ENCODE measurements at places on chromosomes 7 and 10.
A peak's percentile ranks its signal among the peaks of the same experiment; 100 is the strongest.

GRCh38 chr7:66163186-66163610 lies 41.9 kb upstream of the TPST1 start:
- no peak for DNase-seq

DNA sequence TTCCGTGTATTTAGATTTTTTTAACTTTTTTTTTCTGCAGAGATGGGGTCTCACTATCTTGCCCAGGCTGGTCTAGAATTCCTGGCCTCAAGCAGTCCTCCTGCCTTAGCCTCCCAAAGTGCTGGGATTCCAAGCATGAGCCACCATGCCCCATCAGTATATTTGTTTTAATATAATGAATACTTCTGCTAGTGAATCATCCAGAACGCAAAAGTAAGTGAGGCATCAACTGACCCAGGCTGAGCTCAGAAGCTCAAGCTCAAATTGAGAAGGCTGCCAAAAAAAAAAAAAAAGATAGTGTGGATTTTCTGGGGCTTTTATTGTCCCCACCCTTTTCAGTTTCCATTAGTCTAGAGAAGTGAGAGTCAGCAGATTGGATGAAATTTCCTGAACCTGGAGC lies 39.0 kb upstream of the TECTB start:
- no peak for DNase-seq

DNA sequence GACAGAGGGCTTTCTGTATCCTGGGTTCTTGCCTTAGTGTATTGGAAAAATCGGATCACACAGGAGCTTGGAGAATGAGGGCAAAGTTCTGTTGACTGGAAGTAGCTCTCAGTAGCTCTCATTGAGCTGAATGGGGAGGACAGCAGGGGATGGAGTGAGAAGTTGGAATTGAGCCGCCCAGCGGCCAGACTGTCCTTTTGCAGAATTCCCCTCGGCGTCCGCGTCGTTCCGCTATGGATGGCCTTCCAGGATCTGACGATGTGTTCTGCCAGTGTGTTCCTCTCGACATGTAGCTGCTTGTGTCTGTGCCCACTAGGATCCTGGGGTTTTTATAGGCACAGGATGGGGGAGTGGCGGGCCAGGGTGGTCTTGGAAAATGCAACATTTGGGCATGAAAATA lies 351.8 kb upstream of the SEMA3A start:
- no peak for DNase-seq

- peak; percentile 86 for DNase-seq
These were observed 35.3 kb downstream of the CHST3 start for GRCh38 chr10:71999360-72000072.

- no peak for DNase-seq
These were observed 114.0 kb downstream of the PTPN20 start for GRCh38 chr10:47025253-47025539.

DNA sequence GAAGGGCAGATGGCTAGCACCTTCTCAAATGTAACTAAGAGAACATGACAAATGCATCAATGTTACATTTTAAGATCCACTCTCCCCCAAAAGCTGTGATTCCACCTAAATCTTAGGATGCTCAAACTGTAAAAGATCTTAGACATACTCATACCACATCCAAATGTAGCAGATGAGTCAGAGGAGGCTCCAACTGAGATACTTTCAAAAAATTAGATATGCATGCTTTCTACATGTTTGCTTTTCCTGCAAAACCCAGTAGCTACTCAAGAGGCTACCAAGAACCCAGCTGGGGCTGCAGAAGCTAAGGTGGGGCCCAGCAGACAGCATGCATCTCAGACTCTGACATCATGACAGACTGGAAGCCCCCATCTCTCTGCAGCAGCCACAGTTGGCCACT lies 31.4 kb upstream of the FRMD4A start:
- no peak for DNase-seq

- DNase-seq: no peak
These were observed 20.2 kb downstream of the ZMIZ2 start for GRCh38 chr7:44768628-44769371.

Measured in left kidney (tissue), 8 donors.